ENCODE measurements at places on chromosomes 1 and 21. TPM values are rescaled to one million over a fixed set of nuclear protein-coding genes. Genes with fewer than 3 reads are reported as not detected.

The MXRA8 gene
- polyA plus RNA-seq: 2.5 TPM

The DSCAM gene
- polyA plus RNA-seq: not detected

The PFKL gene
- polyA plus RNA-seq: 118 TPM

The ZNF692 gene
- polyA plus RNA-seq: 47.0 TPM

The HRNR gene
- polyA plus RNA-seq: not detected

The CDC42BPA gene
- 8.8 TPM for polyA plus RNA-seq

The NECTIN4 gene
- polyA plus RNA-seq: 0.59 TPM

The RAB25 gene
- polyA plus RNA-seq: not detected

The IGSF21 gene
- not detected for polyA plus RNA-seq

The LCE2C gene
- polyA plus RNA-seq: not detected

The PLA2G2F gene
- polyA plus RNA-seq: not detected

The CA6 gene
- not detected for polyA plus RNA-seq

The TNFRSF25 gene
- 20.8 TPM for polyA plus RNA-seq

The SLC1A7 gene
- not detected for polyA plus RNA-seq

The C1QB gene
- polyA plus RNA-seq: not detected

The HPDL gene
- 0.19 TPM for polyA plus RNA-seq

The C1orf185 gene
- polyA plus RNA-seq: not detected

Measured in SK-N-SH (cell line).